ENCODE measurements at places on chromosomes 3 and 15.

DNA sequence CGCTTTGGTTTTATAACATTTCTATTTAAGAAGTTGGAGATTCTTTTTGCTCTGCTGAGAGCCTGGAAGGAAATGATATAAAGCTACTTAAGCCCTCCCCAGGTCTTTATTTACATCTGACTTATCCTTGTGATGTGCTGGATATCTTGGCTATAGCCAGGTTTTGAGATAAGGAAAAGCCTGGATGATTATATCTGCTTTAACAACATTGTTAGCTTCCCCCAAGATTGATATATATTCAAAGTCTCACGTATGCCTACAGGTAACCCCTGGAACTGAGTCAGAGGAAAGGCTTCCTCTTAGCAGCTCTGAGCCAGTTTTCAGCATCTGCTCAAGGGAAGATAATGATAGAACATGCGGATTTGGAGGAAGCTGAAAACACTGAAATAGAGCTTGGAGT lies 61.5 kb upstream of the CRBN start:
- no peak for DNase-seq

GRCh38 chr3:98967758-98968157 lies 66.3 kb upstream of the DCBLD2 start:
- no peak for DNase-seq

- DNase-seq, result no peak
Observed at GRCh38 chr3:155635056-155635455, 109.8 kb downstream of the PLCH1 start.

DNA sequence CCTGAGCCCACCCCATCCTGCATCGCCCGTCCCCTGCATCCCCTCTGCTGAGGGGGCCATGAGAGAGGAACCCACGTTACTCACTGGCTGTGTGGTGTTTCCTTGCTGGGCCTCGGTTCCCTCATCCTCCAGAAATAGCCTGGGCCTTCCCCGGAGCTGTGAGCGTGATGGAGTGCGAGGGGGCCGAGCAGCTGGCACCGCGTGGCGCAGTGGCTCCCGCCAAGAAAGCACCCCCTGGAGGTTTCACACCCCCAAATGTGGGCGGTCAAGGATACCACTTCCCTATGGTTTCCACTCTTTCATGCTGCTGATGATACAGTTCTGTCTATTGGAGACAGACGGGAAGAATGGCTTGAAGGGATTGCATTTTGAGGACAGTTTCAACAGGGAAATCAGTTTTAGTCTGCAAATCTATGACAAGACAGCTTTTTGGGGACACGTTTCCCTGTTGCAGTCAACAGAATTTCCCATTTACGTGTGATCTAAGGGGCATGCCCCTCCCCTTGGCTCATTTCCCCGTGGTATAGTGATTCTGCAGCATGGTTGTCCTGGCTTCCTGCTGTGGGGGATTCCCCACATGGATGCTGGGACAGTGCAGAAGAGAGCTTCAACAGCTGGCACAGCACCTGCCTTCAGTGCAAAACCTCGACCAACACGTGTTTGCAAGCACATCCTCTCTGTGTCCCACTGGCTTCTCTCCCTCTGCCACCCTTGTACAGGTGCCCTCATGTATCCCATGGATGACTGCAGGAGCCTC lies 377.5 kb downstream of the LRTM1 start:
- DNase-seq, result no peak

DNA sequence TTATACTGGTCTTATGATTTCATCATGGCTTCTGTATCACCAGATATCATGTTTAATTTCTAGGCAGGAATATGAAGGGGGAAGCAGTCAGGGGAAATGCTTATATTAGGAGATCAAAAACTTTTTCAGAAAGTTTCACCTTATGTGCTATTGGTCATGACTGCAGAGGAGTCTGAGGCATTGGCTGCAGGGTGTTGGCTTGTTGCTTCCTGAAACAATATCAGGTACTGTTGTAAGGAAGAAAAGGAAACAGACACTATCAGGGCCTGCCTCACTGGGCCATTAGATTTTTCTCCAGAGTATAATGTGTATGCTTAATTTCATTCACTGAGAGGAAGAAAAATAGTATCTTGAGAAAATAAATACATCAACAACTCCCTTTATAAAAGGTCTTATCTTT lies 34.7 kb downstream of the LEKR1 start:
- no peak for DNase-seq

DNA sequence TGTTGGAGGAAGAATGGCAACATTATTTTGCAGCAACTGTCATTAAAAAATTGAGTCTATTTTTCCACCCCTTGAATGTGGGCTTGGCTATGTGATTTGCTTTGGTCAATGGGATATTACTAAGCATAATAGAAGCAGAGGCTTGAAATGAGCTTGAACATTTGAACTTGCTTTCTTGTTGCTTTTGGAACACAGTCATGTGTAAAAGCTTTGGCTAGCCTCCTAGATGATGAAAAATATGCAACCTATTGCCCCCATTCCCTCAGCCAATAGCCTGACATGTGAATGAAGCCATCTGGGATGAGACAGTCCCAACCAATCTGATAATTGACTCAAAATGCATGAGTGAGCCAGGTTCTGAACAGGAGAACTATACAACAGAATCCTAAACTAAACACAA lies 78.4 kb downstream of the PLSCR2 start:
- DNase-seq, result no peak

DNA sequence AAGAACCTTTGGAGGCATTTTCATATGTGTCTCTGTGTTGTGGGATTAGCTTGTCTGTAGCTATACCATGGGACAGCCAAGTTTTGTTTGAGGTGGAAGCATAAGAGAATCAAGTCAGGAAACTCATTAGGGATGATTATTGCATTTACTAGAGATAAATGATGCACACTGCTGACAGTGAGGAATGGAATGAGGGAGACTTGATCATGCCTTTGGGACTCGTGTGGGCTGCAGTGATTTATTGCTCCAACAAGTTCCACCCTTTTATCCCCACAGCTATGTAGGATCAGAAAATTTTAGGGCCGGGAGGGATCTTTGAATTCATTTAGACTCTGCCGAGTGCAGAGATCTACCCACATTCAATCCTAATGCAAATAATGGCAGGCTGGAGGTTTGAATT lies 16.3 kb downstream of the ZNF385D start:
- DNase-seq, result no peak

GRCh38 chr3:193389335-193389734 lies 10.8 kb upstream of the ATP13A5 start:
- DNase-seq, result no peak

GRCh38 chr3:133592843-133593242 lies 19.4 kb downstream of the CDV3 start:
- DNase-seq, result no peak
